ENCODE measurements at places on chromosomes 16 and 17.

DNA sequence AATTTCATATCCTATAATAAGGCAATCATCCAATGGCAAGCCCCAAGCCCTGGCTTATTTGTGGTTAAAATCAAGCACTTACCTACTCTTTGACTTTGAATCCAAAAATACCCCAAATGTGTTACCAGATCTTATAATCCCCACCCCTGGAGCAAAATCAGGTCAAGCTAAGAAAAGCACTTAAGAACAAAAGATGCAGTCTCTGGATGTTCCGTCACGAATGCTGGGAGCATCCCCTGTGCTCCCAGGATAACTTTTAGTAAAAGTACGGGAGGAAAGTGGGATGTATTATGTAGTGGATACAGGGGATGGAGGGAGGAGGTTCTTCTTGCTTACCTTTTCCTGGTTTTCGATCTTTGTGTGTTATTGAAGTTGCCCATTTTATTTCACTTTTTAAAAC is 29.5 kb downstream of the SHISA9 start:
- DNase-seq = no peak

DNA sequence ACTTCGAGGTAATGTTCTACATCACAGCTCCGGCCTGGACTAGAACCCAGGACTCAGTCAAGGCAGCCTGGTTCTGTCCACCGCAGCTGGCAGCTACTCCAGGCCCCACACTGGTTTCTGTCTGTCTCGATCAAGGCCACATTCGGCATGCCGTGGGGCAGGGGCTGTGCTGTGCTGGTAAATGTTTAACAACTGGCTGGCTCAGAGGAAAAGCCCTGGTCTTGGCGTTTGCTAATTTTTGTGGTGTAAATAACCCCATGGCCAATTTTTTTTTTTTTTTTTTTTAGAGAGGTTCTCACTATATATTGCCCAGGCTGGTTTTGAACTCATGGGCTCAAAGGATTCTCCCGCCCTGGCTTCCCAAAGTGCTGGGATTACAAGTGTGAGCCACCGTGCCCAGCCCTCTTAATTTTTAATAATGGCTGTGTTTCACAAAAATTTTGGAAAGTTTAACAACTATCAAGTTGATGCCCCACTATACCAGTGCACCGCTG is 328 bp upstream of the DRC7 start:
- DNase-seq = no peak

DNA sequence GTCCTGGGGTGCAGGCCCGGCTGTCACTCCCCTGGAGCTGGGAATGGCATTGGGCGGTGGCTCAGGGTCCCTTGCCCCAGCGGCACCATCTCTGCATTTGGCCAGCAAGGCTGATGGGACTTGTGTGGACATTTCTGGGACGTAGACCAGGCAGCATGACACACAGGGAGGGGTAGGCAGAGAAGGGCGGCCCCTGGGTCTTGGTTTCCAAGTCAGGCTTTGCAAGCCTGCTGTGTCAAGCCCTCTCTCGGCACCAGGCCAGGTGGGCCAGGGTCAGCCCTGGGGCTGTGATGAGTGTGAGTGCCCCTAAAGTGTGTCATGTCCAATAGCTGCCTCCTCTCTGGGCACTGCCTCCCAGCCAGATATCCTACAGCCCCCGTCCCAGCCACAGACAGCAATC is 335.2 kb downstream of the SEC14L1 start:
- DNase-seq = no peak

DNA sequence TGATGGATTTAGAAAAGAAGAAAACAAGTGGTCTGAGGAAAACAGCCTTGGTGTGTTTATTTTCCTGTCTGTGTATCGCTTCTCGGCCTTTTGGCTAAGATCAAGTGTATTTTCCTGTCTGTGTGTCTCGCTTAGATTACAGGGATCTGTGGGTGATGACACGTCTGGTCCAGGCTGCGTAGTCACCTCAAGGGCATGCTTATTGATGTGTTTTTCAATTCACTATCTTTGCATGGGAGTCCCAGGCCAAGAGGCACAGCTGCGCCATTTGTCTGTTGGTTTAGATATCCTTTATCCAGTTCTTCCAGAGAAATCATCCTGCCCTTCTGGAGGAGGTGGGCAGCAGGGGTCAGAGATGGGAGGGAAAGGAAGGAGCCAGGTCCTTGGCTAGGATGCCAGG is 47.1 kb upstream of the STH start:
- DNase-seq = no peak

DNA sequence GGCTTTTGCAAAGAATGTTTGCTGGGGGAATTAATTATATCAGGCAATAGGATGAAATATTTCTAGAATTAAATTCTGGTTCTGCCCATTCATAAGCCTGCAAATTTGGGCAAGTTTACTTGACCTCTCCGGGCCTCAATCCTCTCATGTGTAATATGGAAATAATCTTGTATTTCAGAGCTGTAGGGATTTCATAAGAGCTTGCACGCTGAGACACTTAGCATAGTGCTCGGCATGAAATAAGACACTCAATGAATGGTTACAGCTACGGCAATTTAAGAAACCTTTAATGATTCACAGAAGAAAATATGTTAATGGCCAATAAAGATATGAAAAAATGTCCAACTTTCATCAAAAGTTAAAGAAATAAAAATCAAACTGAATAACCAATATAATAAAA is 40.6 kb upstream of the PITPNM3 start:
- no peak for DNase-seq

Measured in H9 (cell line).